ENCODE measurements at places on chromosomes 13 and 19.
A peak's percentile ranks its signal among the peaks of the same experiment; 100 is the strongest.

GRCh38 chr19:46678110-46678732 lies 17.2 kb upstream of the DACT3 start:
- DNase-seq: no peak

DNA sequence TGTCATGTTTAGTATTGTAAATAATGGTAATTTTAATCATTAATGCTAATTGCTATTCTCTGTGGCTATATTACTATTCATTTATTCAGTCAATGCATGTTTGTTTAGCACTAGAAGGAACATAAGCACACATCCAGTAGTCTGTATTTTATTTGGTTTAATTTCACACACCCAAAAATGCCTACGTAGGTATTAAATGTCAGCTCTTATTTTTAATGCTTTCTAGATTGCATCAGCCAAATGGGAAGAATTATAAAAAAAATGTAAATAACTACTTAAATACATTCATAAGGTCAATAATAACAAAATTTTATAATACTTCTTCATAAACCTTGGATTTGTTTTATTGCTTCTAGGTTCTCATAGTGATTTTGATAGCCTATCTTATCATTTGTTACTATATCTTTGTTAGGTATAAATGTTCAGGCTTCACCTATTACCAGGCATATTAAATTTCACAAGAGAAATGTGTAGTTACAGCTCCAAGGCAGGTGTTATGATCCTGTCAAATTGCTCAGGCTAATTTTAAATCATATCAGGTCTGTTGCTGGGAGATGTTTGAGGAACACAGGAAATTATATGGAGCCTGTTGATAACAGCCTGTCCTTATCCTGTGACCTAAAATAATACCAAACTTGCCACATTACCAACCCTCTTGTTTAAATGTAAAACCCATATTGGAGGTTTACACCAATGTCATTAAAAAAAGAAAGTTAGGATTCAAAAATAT lies 34.4 kb downstream of the ITGBL1 start:
- no peak for DNase-seq

- no peak for DNase-seq
Observed at GRCh38 chr13:113926951-113927660, 46.8 kb downstream of the C13orf46 start.

DNA sequence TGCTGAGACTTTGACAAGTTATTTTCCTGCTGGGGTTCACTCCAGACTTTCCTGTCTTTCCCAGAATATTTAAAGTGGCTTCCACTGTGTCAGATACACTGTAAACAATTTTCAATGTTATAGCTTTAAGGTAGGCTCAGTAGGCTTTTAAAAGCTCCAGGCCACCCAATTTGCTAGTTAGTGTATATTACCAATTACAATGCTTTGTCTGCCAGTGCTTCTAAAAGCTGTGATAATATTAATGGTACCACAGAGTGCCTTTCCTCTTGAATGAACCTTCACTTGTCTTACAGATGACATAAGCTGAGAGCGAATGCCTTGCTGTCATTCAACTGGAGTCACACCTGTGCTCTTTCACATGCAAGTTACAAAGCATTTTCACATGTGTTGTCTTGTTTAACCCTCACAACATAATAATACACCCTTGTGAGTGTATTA lies 239.7 kb upstream of the HTR2A start:
- DNase-seq: no peak

DNA sequence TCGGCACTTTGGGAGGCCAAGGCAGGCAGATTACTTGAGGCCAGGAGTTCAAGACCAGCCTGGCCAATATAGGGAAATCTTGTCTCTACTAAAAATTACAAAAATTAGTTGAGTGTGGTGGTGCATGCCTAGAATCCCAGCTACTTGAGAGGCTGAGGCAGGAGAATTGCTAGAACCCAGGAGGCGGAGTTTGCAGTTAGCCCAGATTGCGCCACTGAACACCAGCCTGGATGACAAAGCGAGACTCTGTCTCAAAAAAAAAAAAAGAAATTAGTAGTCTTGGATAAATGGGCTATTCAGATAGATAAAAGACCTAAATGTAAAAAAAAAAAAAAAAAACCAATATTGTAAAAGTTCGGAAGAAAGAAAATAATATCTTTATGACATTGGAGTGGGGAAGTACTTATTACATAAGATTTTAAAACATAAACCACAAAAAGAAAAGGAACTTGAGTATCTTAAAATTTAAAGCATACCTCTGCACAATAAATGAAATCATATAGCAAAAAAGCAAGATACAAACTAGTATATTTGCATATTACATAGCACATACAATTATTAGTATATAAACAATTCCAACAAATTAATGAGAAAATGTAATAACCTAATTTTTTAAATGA lies 26.7 kb upstream of the RNASEH2B start:
- no peak for DNase-seq

DNA sequence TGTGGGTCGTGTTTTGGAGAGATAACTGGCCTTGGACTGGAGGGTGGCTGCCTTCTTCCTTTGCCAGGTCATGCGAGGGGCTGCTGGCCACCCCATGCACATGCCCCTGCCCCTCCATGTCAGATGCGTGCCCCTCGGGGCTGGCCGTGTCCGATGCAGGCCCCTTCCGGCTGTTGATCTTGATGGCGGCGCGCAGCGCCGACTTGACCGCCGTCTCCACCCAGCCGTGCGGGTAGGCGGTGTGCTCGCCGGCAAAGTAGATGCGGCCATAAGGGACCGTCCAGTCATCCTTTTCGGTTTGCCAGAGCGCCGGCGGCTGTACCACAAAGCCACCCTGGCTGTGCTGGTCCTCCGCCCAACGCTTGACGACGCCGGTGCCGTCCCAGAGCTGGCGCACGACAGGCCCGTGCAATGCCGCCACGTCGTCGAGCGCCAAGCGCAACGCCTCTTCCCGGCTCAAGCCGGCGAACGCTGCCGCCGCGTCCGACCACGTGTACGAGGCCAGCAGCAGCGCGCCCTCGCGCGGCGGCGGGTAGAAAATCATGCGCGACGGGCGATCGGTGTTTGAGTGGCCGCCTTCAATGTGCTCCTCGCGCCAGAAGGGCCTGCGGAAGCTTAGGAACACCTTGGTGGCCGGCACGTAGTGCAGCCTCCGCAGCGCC lies 6.9 kb downstream of the IL4I1 start:
- DNase-seq: peak; percentile 83

GRCh38 chr19:34953092-34953491 lies 10.9 kb downstream of the ZNF792 start:
- no peak for DNase-seq

Data from large intestine (tissue), 12 donors.